ENCODE measurements at places on chromosomes 7 and 10.

DNA sequence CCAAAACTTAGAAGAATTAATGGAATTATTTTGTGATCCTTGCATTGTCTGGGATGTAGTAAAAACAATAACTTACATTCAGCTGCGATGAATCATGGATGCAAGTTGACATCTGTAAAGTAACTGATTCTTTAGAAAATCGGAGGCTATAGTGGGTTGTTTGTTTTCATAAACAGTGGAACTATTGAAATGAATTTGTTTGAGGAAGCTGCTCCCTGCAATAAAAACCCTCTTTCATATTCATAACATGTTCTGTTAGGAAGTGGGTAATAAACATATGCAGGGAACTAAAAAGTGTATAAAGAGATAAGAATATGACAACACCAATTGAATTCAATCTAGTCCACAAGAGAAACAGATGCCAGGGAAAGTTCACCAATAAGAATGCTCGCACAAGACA lies 53.6 kb downstream of the AGMO start:
- no peaks in the 10 kb centered on the region for H3K36me3 ChIP-seq
- DNase-seq: no peak
- H3K4me1 ChIP-seq: no peaks in the 10 kb centered on the region

GRCh38 chr7:100567751-100568175 lies 5.9 kb downstream of the SAP25 start:
- peak overlapping the region; percentile 42 for H3K27ac ChIP-seq
- H3K36me3 ChIP-seq: peaks cover 20% of the 10 kb centered on the region
- H3K27me3 ChIP-seq: peaks cover 31% of the 10 kb centered on the region
- H3K4me1 ChIP-seq: peaks cover 55% of the 10 kb centered on the region

DNA sequence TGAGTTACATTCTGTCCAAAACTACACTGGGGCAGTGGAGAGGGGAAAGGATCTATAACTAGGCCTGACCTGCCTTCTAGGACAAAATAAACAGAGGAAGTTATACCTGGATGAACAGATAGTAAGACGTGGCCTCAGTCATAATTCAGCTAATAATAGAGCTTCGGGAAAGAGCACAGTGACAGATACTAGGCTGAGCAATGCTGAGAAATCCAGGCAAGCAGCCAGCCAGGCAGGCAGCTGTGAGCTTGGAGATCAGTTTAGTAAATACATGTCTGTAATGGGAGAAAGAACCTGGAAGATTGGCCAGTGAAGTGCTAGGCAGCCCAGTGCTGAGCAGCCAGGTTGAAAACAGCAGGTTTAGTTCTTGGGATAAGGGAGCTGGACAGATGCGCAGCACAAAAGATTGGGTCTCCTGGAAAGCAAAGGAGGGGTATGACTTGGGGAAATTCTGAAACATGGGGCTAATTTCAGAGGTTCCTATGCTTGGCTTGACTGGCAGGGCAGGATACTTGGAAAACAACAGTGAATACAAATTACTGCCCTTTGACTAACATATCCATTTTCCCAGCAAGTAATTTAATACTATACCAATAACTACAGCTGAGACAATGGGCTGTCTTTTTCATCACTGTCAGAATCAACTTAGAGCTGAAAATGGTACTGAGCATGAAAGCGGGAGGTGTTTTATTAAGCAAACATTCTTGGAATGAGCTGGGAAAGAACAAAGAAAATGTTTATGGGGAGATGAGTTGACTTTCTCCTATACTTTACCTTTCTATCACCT lies 140.8 kb downstream of the DGKB start:
- no peaks in the 10 kb centered on the region for H3K27me3 ChIP-seq
- H3K4me3 ChIP-seq: no peak overlapping the region
- H3K36me3 ChIP-seq: no peaks in the 10 kb centered on the region
- H3K27ac ChIP-seq: no peak overlapping the region
- DNase-seq: no peak
- no peaks in the 10 kb centered on the region for H3K4me1 ChIP-seq

- DNase-seq: no peak
- peaks cover 54% of the 10 kb centered on the region for H3K4me1 ChIP-seq
- peak overlapping the region; percentile 84 for H3K4me3 ChIP-seq
Measured at GRCh38 chr7:74175340-74175739, 1.2 kb downstream of the EIF4H start.

DNA sequence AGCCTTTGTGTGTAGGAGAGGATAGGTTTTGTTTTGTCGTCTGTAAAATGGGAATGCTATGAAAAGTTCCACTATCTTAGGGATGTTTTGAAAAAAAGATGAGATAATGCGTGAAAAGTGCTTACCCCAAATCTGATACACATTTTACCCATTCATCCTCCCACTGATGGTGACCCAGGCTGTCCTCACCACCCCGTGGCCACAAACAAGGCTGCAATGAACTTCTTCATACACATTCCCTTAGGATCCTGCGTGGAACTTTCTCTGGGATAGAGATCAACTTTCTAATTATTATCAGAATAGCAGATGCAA lies 399 bp upstream of the OGDHL start:
- no peak overlapping the region for H3K27ac ChIP-seq
- peak overlapping the region; percentile 46 for H3K4me3 ChIP-seq
- H3K27me3 ChIP-seq: peaks cover 39% of the 10 kb centered on the region
- DNase-seq: no peak

- H3K4me1 ChIP-seq: no peaks in the 10 kb centered on the region
- no peak overlapping the region for H3K27ac ChIP-seq
- H3K27me3 ChIP-seq: no peaks in the 10 kb centered on the region
- DNase-seq: no peak
- no peak overlapping the region for H3K4me3 ChIP-seq
Measured at GRCh38 chr10:115801457-115801856, 471.5 kb downstream of the GFRA1 start.

DNA sequence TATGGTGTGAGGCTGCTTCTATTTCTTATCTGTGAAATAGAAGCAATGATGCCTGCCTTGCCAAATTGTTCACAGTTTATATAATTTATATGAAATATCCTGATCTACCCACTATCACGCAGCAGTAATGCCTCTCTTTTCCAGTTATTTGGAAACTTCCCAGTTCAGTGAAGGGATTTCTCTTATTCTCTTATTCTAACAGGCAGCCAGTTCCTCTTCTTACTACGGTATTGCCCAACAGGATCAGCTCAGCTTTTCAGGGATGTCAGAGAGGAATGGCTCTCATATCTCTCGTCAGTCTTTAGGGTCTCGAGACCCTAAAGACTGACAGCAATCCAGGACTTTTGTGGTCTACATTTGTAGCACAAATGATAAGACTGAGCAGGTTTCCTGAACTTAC lies 215.6 kb downstream of the CREB5 start:
- H3K36me3 ChIP-seq: no peaks in the 10 kb centered on the region
- no peak overlapping the region for H3K4me3 ChIP-seq
- DNase-seq: no peak

DNA sequence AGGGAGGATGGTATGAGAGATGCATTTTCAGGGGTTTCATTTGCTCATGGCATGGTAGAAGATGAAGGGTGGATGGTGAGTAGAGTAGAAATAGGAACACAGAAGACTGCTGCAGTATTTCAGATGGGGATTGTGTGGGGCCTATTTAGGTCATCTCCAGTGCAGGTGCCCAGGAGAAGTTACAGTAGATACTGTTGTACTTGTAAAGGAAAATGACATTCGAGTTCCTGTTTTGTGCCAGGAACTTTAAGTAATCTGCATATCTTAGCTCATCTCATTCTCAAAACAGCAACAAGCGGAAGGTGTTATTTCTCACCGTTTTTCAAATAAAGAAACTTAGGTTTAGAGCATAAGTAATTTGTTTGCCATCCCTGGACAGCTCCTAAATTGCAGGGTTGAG lies 156.2 kb downstream of the AUTS2 start:
- no peaks in the 10 kb centered on the region for H3K36me3 ChIP-seq
- no peak for DNase-seq
- H3K27me3 ChIP-seq: no peaks in the 10 kb centered on the region
- no peak overlapping the region for H3K4me3 ChIP-seq
- H3K27ac ChIP-seq: no peak overlapping the region

- peaks cover 2% of the 10 kb centered on the region for H3K4me1 ChIP-seq
- H3K4me3 ChIP-seq: no peak overlapping the region
- H3K27me3 ChIP-seq: peaks cover 18% of the 10 kb centered on the region
- no peaks in the 10 kb centered on the region for H3K36me3 ChIP-seq
- no peak overlapping the region for H3K27ac ChIP-seq
Measured at GRCh38 chr10:122713091-122713885, 13.6 kb upstream of the C10orf120 start.

DNA sequence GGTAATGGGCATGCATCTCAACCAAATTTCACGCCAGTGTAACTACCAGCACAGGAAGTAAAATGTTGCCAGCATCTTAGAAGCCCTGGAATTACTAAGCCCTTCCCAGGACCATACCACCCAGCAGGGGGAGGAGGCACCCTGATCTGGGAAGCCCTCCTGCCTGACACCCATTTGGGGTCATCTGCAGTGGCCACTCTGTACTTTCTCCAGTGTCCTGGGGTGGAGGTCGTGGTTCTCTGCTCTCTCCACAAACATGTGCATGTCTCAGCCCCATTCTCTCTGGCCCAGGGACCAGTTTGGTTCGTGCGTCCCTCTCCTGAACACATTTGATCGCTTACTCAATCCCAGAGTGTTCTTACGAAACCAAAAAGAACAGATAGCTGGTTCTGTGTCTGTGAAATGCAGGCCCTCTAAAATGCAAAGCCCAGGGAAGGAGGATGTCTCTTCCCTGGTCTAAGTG lies 9.4 kb upstream of the LRRC27 start:
- peaks cover 26% of the 10 kb centered on the region for H3K36me3 ChIP-seq
- peaks cover 24% of the 10 kb centered on the region for H3K4me1 ChIP-seq
- H3K27me3 ChIP-seq: peaks cover under 1% of the 10 kb centered on the region
- no peak for DNase-seq
- H3K27ac ChIP-seq: no peak overlapping the region

- H3K4me3 ChIP-seq: peak overlapping the region; percentile 81
- peaks cover 50% of the 10 kb centered on the region for H3K4me1 ChIP-seq
- peaks cover 7% of the 10 kb centered on the region for H3K36me3 ChIP-seq
- no peak for DNase-seq
- no peaks in the 10 kb centered on the region for H3K27me3 ChIP-seq
Measured at GRCh38 chr10:59907537-59907917, 1.2 kb upstream of the CCDC6 start.

All from activated naive CD4-positive, alpha-beta T cell treated with anti-CD3 and anti-CD28 coated beads, Interleukin-2, amount 10 ng/mL, durations not matched to agents 7 days and 5 days (primary cell).